Ureter (tissue), 1 donor: ENCODE measurements at places on chromosomes 7 and 10.

DNA sequence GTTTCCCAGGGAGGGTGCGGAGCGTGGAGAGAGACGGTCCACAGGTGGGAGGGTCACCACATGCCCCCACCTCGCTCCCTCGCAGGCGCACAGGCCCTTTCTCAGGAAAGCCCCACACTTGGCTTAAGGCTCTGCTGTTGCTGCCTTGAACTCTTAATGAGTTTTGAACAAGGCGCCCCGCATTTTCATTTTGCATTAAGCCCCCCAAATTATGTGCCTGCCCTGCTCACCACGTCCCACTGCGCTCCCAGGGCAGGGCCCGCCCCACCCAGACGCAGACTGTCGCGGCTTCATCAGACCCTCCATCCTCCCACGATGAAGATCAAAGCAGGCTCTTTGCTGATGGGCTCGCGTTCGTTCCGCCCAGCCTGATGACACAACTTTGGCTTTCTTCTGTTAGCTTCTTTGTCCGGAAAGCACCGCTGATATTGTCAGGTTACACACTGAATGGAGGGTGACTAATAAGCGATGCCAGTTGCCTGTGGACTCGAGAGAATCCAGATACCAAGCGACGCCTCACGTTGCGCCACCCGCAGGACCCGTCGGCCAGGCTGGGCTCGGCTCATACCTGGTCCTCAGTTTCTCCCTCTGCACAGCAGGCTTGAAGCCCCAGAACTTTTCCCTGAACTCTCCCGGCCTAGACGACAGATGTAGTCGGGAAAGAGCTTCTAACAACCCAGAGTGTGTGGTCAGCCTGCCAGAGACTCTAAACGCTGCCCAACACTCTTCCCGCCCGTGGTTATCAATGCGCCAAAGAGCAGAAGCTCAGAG is 9.5 kb downstream of the CALML3 start:
- DNase-seq, result no peak

- no peak for DNase-seq
Observed at GRCh38 chr7:102050864-102051460, 233.5 kb downstream of the CUX1 start.

DNA sequence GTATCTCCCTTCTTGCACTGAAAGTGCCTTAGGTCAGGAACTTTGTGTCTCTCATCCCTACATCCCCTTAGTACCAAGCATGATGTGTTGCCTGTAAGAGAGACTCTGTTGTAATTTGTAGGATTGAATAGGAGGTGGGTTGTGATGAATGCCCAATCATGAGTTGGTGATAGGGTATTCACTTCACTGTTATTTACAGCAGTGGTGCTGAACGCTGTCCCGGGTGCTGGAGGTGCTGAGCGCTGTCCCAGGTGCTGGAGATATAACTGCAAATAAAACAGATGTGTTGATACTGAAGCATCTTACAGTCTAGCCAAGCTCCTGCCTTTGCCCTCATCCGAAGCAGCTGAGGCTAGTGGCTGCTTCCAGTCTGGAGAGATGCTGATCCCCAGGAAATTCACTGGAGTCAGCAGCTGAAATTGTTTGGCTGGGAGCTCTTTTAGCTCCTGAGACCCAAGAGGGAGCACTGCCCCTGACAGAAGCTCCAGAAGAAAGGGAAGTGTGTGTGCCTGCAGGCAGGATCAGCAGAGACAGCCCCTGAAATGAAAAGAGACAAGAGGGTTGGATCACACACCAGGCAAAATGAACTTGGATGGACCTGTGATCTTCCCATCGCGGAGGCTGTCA is 183.4 kb downstream of the SORCS3 start:
- no peak for DNase-seq

- DNase-seq, result no peak
Observed at GRCh38 chr7:33986951-33987947, 81.9 kb downstream of the BMPER start.

DNA sequence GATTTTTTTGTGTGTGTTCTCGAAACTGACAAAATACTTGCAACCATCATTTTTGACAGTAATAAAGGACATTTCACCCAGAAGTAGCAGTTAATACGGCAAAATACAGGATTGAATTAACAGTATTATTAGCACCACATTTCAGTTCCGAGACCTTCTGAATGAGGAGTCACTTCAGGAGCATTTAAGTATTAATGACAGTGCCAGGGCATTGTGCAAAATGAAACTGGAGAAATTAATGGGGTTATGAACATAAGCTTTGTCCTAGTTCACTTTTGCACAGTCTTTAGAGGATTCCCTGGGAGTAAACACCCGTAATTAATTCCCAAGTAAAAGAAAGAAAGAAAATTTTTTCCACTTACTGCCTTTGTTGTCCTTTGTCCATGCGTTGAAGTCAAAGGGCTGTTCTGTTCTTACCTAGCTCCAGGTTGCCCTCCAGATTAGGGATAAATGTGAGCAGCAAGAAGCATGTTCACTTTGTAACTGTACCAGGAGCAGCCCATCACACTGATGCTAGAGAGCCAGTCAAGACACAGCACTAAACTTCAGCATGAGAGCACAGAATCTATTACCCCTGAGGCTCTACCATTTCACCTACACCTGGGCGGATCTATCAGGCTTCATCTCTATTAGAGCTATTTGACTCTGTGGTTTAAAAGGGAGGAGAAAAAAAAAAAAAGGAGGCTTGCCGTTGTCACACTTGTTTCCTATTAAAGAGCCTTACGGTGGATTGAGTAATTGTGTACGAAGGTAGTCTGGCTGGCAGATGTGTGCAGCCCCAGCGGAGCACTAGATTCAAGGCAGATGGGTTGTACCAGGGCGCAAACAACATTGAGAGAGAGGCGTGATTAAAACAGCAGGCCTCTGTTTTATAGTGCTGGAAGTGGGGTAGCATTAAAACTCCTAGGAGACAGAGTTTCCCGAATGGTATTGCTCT is 297.8 kb upstream of the SEMA3A start:
- no peak for DNase-seq

DNA sequence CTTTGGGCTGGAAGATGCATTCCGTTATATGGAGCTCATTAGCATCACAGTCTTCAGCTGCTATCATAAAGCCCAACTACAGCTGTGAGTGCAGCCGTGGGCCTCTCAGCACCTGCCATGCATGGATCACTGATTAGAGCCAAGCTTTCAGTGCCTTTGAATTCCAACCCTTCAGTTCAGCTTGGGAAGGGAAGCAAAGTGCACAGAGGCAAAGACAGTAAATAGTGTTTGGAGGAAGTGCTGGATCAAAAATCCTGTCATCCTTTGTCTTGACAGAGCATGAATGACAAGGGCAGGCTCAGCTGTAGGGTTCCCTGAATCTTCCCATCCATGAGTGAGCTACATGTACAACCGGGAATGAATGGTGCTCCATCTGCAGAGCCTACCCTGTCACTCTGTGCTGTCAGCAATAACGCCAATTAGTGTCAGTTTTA is 153.7 kb downstream of the DNAJB9 start:
- DNase-seq, result no peak

GRCh38 chr7:83541187-83541960 is 107.6 kb downstream of the SEMA3E start:
- no peak for DNase-seq

DNA sequence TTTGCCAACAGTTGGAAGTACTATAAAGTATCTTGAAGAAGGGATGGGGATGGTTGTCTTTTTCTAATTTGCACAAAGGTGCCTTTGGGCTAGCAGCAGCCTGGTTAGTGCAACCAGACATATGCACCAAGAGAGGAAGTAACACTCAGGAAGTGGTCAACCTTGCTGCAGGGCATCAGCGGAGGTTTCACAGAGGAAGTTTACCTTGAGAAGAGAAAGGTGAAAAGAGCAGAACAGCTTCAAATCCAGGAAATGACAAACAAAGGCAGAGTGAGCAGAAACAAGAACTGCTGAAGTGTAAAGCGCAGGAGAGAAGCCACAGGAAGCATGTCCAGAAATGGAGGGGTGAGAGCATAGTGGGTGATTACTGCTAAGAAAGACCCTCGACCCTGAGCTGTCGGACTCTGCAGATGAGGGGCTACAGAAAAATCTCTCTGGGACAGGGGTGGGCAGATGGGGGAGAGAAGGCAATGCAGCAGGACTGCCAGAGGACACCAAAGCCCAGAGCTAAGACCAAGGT is 66.9 kb downstream of the STK17A start:
- DNase-seq, result no peak

DNA sequence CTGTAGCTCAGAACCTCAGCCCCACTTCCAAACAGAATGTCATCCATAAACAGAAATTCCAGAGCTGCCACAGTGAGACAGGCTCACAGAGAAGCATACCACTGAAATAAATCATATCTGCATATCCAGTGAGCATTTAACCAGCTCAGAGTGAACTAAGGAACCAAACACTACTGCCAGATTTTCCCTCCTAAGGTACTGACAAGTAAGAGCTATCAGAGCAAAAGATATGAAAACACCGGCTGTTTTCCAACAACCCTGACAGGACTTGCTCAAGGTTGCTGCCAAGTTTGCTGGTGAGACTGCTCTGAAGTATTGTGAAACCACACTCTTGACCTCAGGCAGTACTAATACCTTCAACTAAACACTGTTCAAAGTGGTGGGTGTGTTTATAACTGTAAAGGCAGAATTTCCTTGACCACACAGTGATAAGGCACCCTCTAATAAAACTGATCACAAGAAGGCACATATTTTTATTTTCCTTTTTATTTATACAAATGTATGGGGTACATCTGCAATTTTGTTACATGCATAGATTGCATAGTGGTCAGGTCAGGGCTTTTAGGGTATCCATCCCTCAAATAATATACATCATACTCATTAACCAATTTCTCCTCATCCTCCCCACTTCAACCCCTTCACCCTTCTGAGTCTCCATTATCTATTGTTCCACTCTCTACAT is 18.3 kb downstream of the SGMS1 start:
- DNase-seq, result peak; percentile 78

DNA sequence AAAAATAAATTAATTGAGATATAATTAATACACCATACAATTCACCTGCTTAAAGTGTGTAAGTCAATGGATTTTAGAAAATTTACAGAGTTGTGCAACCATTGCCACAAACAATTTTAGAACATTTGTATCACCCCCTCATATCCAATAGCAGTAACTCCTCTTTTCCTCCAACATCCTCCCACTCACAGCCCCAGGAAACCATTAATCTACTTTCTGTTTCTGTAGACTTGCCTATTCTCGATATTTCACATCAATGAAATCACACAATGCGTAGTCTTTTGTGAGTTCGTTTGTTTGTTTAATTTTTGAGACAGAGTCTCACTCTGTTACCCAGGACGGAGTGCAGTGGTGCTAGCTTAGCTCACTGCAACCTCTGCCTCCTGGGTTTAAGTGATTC is 13.7 kb upstream of the HERC4 start:
- no peak for DNase-seq

DNA sequence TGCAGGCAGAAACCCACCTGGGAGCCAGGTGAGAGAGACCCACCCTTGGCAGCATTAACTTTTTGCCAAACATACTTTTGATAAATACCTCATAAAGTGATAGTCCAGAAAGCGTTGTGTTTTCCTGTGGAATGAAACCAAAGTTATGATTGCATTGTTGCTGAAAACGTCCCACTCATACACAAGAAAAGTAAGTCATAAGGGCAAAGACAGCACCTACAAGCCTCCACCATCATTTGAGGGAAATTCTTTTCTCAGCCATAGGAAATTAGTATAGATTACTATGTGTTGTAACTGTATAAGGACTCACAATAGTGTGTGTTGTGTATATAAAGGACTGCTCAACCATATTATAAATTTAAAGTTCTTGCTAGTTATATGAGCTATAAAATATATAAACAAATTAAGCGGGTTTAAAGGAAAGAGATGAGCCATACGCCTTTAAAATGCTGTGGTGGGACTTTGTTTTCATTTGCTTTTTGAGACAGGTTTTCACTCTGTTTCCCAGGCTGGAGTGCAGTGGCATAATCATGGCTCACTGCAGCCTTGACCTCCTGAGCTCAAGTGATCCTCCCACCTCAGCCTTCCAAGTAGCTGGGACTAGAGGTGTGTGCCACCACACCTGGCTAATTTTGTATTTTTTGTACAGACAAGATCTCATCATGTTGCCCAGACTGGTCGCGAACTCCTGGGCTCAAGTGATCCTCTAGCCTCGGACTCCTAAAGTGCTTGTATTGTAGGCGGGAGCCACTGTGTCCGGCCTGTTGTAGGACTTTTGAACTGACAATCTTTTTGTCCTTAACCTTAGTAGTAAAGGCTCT is 160.8 kb downstream of the PKD1L1 start:
- peak; percentile 27 for DNase-seq

- no peak for DNase-seq
Observed at GRCh38 chr10:104297697-104298660, 29.0 kb downstream of the GSTO2 start.

GRCh38 chr7:132933072-132933458 is 148.8 kb downstream of the CHCHD3 start:
- no peak for DNase-seq

GRCh38 chr7:98724591-98724990 is 107.5 kb downstream of the NPTX2 start:
- DNase-seq, result no peak

GRCh38 chr7:3327099-3327498 is 26.0 kb downstream of the SDK1 start:
- no peak for DNase-seq

- peak; percentile 57 for DNase-seq
Observed at GRCh38 chr7:49791088-49791741, 17.8 kb downstream of the VWC2 start.

DNA sequence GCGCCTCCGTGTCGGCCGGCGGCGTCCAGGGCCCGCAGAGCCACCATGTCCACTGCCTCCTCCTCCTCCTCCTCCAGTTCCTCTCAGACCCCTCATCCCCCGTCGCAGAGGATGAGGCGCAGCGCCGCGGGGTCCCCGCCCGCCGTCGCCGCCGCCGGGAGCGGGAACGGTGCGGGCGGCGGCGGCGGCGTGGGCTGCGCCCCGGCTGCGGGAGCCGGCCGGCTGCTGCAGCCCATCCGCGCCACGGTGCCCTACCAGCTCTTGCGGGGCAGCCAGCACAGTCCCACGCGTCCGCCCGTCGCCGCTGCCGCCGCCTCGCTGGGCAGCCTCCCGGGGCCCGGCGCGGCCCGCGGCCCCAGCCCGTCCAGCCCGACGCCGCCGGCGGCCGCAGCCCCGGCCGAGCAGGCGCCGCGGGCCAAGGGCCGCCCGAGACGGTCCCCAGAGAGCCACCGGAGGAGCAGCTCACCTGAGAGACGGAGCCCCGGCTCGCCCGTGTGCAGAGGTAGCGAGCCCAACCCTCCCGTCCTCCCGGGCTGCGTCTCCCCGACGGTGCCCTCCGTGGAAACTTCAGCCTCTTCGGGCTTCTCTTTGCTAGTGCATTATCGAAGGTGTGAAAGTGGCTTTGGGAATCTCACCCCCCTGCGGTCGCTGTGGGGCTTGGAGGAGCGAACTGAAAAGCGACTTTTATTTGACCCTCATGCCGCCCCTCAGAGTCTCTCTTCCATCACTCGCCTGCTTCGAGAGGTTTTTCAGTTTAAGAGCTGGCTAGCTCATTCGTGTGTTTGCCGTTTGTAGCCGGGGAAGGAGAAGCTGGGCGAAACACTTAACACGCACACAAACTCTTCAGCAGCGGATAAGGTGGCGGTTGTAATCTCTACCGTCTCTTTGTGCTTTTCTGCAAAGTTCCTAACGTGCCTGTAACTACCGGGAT is 975 bp downstream of the GLCCI1 start:
- peak; percentile 59 for DNase-seq
